ENCODE measurements at places on chromosomes 2 and 18.

- DNase-seq: no peak
These were observed 20.7 kb upstream of the CCNT2 start for GRCh38 chr2:134897932-134898331.

DNA sequence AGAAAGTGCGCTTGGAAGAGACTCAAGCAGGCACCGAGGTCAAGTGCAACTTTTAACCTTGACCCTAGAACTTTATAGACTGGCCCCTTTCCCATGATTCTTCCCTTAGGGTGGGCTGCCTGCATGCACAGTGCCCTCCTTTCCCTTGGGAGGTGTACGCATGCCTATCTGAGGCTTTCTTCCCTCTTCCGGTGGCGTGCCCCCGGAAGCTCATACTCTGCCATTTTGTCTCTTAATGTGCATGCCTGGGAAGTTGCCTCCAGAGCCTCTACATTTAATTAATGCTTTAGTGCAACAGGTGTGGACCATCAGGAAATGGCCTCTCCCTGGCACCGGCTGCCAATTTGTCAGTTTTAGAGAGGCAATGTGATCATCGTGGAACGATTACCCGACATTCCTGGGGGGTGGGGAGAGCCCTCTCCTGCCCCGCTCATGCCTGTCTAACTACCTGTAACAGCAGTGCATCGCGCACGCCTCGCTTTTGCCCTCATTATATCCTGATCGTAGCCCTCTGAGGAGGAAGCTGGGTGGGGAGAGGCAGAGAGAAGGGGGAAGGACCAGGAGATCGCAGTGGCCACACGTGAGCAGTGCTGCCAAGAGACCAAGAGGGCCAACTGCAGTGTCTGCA, 194.8 kb downstream of the TFCP2L1 start:
- no peak for DNase-seq

DNA sequence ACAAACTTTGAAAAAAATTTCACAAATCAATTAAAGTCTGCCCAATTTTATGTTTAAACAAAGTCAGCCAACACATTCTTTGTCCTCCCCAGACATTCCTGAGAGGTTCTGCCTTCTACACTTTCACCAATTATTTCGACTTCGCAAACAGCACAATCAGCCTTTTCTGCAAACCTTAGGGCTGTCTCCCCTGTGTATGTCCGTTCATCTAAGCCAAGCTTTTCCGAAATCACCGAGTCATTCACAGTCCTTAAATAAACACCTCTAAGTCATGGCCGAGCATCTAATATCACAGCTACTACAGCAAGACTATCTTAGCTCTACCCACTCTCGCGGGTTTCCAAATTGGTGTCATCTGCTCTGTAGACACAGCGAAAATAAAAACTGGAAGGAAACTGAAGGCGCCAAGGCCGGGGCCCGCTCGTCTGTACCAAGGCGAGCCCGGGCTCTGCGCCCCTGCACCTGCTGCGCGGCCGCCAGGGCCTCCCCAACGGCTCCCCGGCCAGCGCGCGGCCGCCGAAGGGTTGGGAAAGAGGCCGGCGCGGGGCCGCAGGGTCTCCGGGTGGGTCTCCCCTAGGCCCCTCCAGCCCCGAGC, 730 bp downstream of the ODC1 start:
- no peak for DNase-seq

- DNase-seq: no peak
These were observed 447.7 kb downstream of the SOX11 start for GRCh38 chr2:6139916-6140315.

- DNase-seq: no peak
These were observed 701.6 kb upstream of the ZEB2 start for GRCh38 chr2:145221516-145221915.
